Stimulated activated effector memory CD8-positive, alpha-beta T cell treated with anti-CD3 and anti-CD28 coated beads, Interleukin-12 subunit alpha, Interleukin-12 subunit beta, amount 100 ng/mL, for 72 hours (primary cell): ENCODE measurements at places on chromosomes 13 and 19.

GRCh38 chr13:98515818-98516465, 61.0 kb downstream of the STK24 start:
- DNase-seq: no peak

DNA sequence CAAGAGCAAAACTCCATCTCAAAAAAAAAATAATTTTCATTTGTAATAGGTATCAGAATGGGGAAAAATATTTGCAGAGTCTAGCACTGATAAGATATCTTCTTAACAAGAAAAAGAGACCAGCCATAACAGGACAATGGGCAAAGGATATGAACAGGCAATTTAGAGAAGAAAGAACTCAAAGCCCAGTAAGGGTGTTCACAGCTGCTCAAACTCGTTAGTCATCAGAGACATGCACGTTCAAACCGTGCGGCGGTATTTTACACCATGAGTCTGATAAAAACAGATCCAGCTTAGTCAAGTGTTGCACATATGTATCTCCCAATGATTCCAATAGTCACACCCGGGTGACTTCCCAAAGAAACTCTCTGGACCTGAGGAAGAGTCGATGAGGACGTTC, 13.7 kb upstream of the NCCRP1 start:
- DNase-seq: no peak

DNA sequence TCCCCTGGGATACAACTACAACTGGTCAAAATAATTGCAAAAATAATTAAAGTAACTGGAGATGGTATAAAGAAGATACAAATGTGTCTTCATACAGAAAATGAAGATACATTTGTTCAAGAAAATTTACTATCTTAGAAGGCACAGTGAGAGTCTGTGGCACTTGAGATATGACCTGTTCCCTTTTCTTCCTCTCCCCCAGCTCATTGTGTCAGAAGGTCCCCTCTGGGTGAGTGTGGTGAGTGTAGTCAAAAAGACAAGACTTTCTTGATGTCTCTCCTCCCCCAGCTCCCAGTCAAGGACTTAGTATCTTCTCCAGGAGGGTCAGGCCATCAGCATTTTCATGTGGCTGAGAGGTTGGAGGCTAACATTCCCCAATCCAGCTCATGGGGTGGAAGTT, 51.7 kb downstream of the EDNRB start:
- DNase-seq: no peak

DNA sequence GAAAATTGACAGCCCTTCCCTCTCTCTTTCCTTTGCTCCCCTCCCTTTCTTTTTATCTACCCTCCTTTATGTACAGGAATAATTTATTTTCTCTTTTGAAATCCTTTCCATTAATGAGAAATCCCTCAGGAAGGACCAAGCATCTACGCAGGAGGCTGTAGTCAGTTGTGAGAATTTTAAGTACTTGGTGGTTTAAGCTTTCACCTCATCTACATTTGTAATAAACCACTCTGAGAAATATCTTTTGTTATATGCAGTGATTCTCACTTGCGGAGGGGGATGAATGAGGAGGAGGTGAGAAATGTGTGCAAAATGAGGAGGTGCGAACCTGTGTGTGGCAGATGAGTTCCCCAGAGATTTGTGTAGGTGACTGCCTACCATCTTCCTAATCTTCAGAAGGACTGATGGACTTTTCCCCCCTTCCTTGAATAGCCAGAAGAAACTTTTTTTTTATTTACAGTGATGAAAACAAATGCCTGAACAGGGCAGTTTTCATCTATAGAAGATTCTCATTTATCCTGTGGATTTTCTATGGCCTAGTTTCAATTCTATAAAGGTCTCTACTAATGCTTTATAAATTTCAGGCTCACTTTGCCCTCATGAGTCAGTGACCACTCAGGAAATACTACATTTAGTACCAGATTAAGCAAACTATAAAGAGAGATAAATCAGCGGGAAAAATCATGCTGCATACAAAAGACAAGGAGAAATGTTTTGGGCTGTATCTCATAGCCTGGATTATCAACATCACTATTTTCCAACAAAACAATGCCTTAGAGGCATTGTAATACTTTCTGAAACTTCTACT, 118.3 kb downstream of the LHFPL6 start:
- DNase-seq: no peak

DNA sequence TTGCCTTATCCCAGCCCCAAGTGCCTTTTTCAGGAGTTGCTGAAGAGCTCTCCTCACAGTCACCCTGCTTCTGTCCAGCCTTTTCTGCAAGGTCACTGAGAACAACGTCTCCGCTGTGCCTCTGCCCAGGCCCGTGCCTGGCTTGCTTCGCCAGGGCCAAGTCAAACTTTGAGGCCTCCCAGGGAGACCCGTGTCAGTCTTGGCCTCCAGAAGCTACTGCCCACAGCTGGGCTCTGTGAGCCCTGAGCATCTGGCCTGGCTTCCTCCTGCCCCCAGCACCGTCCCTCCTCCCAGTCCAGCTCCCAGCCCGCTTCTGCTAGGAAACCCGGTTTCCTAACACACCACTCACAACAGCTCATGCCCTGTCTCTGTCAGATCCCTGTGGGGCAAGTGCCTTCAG, 165.9 kb downstream of the TEX29 start:
- no peak for DNase-seq

GRCh38 chr13:24899601-24900000, 135.6 kb downstream of the RNF17 start:
- no peak for DNase-seq

GRCh38 chr19:41546386-41546789, 29.6 kb upstream of the CEACAM21 start:
- no peak for DNase-seq

- DNase-seq: no peak
Measured at GRCh38 chr13:20567881-20568528, 1.0 kb downstream of the IFT88 start.
